ENCODE measurements at places on chromosomes 13 and 19.

DNA sequence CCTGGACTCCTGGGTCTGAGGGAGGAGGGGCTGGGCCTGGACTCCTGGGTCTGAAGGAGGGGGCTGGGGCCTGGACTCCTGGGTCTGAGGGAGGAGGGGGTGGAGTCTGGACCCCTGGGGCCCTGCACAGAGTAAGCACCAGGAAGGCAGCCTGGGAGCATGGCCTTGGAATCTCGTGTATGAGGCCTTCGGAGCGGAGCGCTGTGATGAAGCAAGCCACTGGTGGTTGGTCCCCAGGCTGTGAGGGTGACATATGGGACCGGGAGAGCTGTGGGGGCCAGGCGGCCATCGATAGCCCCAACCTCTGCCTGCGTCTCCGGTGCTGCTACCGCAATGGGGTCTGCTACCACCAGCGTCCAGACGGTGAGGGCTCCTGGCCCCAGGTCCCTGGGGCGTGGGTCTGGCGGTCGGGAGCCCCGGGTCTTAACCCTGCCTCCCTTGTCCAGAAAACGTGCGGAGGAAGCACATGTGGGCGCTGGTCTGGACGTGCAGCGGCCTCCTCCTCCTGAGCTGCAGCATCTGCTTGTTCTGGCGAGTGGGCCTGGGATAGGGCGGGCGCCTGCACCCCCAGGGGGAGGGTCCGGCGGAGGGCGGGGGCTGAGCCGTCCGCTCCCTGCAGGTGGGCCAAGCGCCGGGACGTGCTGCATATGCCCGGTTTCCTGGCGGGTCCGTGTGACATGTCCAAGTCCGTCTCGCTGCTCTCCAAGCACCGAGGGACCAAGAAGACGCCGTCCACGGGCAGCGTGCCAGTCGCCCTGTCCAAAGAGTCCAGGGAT lies 918 bp downstream of the TMEM190 start:
- no peak for DNase-seq

GRCh38 chr19:40322271-40322610 lies 26.0 kb downstream of the C19orf47 start:
- DNase-seq, result no peak

- no peak for DNase-seq
These were observed 1.0 kb upstream of the KRI1 start for GRCh38 chr19:10566658-10567410.

GRCh38 chr13:113076681-113077401 lies 28.8 kb upstream of the F7 start:
- no peak for DNase-seq

GRCh38 chr19:32287811-32288227 lies 57.6 kb upstream of the ZNF507 start:
- DNase-seq, result peak; percentile 90

DNA sequence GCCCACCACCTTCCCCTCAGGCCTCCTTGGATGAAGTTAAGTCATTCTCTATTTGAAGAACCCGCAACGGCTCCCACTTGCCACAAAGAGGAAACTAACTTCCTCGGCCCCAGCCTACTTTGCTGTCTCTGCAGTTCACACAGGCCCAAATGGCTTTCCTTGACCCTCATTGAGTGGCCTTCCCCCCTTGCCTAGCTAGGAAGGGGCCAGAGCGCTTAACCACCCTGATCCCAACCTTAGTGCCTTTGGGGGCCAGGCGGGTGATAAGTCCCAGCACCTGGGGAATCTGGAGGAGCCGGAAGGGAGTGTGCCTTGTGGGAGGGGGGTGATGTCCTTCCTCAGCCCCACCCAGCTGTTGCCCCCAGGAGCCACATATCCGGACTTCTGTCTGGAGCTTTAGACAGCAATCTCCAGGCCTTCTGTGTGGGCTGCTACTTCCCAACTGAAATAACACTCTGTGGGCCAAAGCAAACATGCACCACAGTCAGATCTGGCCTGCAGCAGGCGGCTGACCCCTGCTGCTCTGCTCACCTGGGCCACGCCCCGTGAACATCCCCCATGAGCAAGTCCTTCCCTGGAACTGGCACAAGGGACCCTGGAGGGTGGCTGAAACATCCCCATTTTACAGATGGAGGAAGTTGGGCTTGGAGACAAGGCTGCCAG lies 10.5 kb downstream of the NECTIN2 start:
- no peak for DNase-seq

GRCh38 chr13:34176633-34177032 lies 358.7 kb downstream of the RFC3 start:
- no peak for DNase-seq

All from sciatic nerve (tissue), 2 donors.